MG63 (cell line): ENCODE measurements at places on chromosomes 6 and 20. TPM values are rescaled to one million over a fixed set of nuclear protein-coding genes. Genes with fewer than 3 reads are reported as not detected.

EYS gene
- not detected in 2 replicates for total RNA-seq

DNA sequence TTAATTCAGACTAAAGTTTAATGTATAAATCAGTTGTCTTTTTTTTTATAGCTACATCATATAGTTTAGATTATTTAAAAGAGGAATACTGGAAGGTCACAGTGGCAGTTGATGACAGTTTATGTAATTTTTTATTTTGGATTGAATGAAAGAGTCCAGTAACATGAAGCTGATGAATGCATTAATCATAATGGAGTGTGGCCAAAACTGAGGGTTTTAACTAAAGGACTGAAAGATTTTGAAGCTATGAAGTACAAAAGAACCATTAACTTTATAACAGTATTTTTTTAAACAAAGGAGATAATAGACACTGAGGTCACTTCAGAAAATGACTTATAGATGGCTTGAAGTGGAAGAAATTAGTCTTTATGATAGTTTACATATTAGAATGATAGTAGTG, 41.3 kb downstream of the TRMT11 start:
- no peak for DNase-seq

DNA sequence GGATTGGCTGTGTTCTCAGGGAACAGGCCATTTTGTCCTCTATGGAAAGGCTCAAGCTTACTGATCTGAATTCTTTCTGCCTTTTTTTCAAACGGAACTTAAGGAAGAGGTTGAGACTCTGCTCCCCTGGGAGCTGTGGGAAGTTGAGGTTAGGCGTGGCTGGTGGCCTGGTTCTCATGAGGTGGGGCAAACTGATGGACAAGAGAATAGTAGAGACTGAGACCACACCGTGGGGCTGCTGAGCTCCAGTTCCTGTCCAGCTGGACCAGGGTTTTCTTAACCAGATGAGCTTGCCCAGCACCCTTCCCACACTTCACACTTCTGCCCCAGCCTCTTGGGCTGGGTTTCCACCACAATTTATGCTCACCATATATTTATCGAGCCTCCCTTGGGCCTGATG, 6.1 kb downstream of the AP5S1 start:
- DNase-seq, result no peak

DNA sequence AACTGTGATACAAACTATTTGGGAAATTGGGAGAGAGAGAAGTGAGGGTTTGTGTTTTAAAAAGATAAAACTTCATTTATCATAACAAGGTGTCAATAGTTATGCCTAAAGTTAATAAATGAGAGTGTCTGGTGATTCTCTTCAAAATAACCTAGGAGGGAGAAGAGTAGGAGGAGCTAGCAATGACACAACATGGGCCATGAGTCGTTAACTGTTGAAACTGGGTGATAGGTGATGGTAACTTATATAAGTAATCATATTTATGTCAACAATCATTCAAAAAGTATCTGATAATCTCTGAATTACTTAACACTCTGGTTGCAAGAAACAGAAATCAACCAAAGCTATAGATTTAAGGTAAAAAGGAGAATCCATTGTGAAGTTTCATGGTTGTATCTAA, 46.8 kb upstream of the INSM1 start:
- DNase-seq, result no peak

- no peak for DNase-seq
Observed at GRCh38 chr6:108699290-108700041, 138.7 kb downstream of the FOXO3 start.

DNA sequence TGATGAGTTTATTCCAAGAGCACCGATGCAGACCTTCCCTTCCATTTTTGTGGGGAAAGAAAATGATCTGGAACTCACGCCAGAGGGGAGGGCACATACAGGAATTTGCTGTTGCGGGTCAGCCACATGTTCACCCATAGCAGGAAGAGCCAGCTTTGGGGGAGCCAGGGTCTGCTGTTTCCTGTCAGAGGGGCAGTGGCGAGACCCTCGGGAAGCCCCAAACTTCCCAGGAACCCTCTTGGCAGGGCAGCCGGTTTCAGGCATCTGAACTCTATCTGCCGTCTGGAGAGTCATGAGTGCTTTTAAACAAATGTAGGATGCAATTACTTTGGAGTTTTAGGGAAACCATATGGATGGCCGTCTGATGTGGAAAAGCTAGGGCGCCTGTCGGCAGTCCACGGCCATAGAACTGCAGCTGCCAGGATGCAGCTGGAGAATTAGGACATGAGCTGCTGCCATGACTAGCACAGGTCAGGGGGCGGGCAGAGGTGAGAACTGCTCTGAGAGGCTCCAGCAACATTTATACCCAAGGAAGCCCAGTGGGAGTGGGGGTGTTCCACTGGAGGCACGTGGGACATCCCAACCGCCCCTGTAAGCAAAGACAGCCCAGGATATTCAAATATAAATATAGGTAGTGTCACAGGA, 14.8 kb upstream of the SERPINB9 start:
- no peak for DNase-seq

GRCh38 chr6:135358251-135358821, 139.2 kb downstream of the AHI1 start:
- no peak for DNase-seq

DNA sequence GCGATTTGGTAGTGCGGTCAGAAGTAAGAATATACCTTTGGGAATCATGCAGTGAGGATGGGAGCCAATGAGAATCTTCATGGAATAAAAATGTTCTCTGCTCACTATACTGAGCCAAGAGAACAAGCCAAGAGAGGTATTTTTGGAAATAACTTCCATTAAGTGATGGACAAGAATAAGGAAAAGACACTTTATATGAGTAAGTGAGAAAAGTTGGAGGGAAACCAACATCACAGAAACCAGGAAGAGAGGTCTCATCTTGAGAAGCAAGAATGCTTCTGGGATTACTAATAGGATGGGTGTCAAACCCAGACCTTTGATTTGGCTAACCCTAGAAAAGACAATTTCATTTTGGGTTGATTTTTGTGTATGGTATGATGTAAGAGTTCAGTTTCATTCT, 181.2 kb upstream of the JAG1 start:
- no peak for DNase-seq

- DNase-seq, result no peak
Observed at GRCh38 chr6:72975352-72975752, 249.9 kb downstream of the KHDC1L start.

LAMA2 gene
- total RNA-seq, result 6.7 and 8.5 TPM in 2 replicates

DNA sequence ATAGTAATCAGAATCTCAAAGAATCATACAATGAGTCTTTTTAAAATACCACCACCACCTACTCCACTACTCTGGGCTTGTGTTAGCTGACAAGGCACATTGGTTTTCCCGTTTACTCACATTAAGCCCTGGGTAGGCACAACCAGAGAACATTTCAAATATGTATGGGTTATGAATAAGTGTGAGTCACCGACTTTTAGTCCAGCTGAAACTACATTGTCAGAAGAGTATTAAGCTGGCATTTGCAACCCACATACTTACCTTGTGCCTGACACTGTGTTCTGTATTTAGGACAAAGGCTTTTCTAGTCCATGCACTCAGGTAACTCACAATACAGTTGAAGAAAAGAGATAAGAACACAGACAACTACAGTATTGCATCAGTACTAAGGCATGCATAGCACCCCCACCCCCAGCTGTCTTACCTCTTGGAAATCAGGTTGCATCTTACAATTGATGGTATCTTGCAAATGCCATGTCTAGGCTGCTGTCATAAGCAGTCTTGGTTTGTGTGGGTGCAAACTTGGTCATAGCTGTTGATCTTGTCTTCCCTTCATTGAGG, 40.3 kb upstream of the AHI1 start:
- peak; percentile 40 for DNase-seq

- DNase-seq, result no peak
Observed at GRCh38 chr6:111711984-111712752, 106.5 kb upstream of the TRAF3IP2 start.

DNA sequence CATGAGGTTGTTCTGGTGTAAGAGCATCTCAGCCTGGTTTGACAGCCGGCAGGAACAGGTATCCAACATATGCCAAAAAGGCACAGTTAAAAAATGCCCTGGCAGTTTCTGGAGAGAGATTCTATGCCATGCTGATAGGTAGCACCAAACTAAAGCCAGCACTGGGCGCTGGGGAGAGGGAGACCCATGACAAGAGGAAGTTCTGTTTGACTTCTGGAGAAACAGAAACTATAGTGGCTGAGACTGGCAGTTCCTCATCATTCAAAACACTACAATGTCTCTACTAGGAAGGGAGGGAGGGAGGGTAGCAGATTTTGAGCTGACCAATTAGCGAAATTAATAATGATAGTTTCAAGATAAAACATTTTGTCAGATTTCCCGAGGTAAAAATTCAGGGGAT, 174.1 kb downstream of the ADAT2 start:
- DNase-seq, result no peak

DNA sequence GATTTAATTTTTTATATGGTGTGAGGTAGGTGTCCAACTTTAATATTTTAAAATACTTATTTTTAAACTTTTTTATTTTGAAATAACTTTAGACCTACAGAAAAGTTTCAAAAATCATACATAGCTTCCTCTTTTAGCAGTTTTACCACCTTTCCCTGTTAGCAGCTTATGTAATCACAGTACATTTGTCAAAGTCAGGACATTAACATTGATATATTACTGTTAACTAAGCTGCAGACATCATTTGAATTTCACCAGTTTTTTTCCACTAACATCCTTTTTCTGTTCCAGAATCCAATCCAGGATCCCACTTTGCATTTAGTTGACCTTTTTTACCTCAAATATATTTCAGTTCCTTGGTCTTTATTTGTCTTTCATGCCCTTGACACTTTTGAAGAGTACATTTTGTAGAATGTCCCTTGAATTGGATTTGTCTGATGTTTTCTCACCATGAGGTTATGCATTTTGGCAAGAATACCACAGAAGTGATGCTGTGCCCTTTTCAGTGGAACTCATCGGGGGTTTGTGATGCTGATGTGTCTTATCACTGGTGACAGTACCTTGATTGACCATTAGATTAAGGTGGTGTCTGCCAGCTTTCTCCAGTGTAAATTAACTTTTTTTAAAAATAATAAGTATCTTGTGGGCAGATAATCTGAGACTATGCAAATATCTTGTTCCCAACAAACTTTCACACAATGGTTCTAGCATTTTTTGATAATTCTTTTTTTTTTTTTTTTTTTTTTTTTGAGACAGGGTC, 33.4 kb downstream of the TTLL9 start:
- no peak for DNase-seq

DNA sequence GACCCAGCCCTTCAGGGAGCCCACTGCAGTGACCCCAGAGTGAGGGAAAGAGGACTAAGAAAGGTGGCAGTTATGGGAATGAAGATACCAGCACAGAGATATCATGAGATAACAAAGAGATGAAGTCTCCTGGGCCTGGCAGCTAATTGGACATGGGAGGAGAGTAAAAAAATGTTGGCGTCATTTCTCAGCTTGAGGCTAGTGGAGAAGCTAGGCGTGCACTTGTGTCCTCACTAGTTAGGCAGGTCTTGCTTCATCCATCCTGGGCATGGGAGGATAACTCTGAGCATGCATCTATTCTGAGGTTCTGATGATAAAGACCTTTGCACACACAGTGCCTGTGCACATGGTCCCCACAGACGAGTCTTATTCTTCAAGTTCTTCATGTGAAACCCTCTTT, 4.1 kb upstream of the GFOD1 start:
- DNase-seq, result no peak

GRCh38 chr20:53284256-53284655, 309.4 kb downstream of the ZNF217 start:
- DNase-seq, result no peak

SEC63 gene
- 7.0 and 19.2 TPM in 2 replicates for total RNA-seq

DNA sequence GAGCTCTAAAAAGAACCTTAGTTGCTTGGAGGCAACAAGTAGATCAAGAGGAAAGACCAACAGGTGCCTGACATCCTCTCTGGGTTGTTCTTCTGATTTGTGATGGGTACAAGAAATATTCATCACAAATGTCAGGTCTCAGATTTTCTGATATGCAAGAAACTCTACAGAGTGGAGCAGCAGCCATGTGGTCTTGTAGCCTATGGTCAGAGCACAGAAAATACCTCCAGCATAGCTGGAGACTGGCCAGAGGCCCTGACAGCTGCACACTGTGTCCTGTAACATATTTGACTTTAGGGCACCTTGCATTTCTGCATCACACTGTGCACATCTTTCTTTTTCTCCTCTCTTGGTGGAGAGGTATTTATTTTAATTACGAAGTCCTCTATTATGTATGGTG, 116.3 kb downstream of the GMPR start:
- no peak for DNase-seq
